Fibroblast of mammary gland (primary cell): ENCODE measurements at places on chromosomes 11 and 22.

GRCh38 chr22:42996646-42997365 lies 18.1 kb downstream of the PACSIN2 start:
- DNase-seq: peak; percentile 32

GRCh38 chr11:121067453-121067852 lies 33.6 kb upstream of the TECTA start:
- DNase-seq: no peak

GRCh38 chr22:43153899-43154298 lies 2.5 kb downstream of the TSPO start:
- DNase-seq: peak; percentile 43

- DNase-seq: no peak
Observed at GRCh38 chr11:11148596-11148995, 204.5 kb downstream of the CSNK2A3 start.

DNA sequence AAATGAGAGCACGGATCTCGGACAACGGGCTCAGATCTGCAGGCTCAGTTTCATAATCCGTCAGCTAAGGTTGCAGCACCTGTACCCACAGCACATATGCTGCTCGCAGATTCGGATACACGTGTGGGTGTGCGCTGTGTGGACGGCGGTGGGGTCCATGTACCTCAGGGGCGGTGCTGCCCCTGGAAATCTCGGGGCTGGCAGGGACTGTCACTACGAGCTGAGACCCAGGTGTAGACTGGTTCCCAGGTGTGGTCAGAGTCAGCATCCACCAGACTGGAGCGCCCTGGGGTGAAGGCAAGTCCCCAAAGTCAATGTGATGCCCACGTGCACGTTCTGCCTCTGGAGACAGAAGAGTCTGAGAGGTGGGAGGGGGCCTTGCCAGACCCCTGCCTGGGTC lies 989.3 kb downstream of the BRD1 start:
- no peak for DNase-seq

GRCh38 chr22:29824677-29825076 lies 13.4 kb downstream of the ASCC2 start:
- no peak for DNase-seq

- DNase-seq: no peak
Observed at GRCh38 chr11:27437829-27438594, 34.6 kb downstream of the LGR4 start.

DNA sequence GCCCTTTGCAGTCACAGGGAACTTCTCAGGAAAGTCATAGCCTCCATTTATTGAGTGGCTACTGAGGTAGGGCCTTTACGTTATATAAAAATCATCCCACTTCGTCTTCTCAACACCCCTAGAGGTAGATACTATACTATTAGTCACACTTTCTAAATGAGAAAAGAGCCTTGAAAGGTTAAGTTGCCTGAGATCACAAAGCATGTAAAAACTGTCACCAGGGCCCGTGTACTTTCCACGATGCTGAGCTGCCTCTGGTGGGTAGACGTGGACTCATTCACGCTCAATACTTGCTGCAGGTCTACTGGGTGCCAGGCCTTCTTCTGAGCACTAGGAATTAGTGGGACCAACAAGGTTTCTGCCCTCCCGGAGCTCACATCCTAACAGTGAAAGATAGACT lies 16.3 kb downstream of the CHRDL2 start:
- no peak for DNase-seq

DNA sequence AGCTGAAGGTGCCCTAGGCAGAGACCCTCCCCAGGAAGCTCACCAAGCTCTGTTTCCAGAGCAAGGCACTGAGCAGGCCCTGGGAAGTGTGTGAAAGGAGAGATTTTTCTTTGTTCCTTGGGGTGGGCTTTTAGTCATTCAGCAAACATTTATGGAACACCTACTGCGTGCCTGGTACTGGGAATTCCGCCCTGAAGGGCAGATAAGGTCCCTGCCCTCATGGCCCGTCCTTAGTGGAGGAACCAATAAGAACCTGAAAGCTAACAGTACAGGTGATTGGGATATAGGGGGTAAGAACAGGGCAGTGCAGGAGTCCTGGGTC lies 3.9 kb downstream of the TMEM134 start:
- DNase-seq: no peak

GRCh38 chr11:66505276-66505816 lies 5.1 kb upstream of the BBS1 start:
- DNase-seq: no peak

DNA sequence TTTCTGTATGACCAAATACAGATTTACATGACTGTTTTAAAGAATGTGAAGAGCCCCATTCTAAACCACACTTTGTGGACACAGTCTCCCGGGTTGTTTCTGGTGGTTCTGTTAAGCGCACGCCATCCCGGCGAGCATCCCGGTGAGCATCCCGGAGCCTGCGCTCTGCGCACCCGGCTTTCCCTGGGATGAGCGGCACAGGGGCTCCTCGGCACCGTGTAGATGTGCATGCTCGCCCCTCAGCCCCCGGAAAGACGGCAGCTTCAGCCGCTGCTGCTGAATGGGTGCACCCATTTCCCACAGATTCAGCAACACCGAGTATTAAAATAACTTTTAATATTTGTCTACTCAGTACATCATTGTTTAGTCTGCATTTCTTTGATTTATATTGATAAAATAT lies 36.0 kb downstream of the GLB1L2 start:
- DNase-seq: no peak
